Neural progenitor cell (in vitro differentiated cells): ENCODE measurements at places on chromosomes 1 and 21. TPM values are rescaled to one million over a fixed set of nuclear protein-coding genes. Genes with fewer than 3 reads are reported as not detected.
A peak's percentile ranks its signal among the peaks of the same experiment; 100 is the strongest.

LCE1B gene
- total RNA-seq = not detected in 2 replicates

TNFRSF8 gene
- total RNA-seq = not detected in 2 replicates

ECE1 gene
- 12.5 and 15.2 TPM in 2 replicates for total RNA-seq

INSRR gene
- not detected in 2 replicates for total RNA-seq

- no peak for DNase-seq
Measured at GRCh38 chr1:168430321-168430720, 113.5 kb downstream of the XCL2 start.

DNA sequence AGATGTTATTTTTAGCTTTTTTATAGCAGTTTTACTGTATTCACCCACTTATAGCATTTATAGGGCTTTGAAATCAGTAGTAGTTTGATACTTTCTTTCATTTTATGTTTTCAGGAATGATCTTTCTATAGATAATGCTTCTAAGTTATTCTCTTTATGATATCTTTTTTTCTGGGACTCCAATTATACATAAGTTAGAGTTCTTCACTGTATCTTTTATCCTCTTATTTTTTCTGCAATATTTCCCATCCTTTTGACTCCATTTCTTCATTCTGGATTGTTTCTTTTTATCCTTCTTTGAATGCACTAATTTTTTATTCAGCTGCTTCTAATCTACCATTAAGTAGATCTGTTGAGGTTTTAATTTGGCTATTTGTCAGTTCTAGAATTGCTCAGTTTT, 73.1 kb downstream of the FMN2 start:
- DNase-seq = no peak

- no peak for DNase-seq
Measured at GRCh38 chr1:33032126-33032869, 4.4 kb downstream of the AK2 start.

- no peak for DNase-seq
Measured at GRCh38 chr1:51920130-51920529, 41.6 kb upstream of the NRDC start.

- DNase-seq = no peak
Measured at GRCh38 chr1:56297208-56297607, 282.2 kb downstream of the PLPP3 start.

GRCh38 chr1:241947354-241947753, 10.2 kb upstream of the BECN2 start:
- DNase-seq = no peak

GRCh38 chr21:35321322-35322200, 272.5 kb upstream of the RUNX1 start:
- DNase-seq = no peak

DNA sequence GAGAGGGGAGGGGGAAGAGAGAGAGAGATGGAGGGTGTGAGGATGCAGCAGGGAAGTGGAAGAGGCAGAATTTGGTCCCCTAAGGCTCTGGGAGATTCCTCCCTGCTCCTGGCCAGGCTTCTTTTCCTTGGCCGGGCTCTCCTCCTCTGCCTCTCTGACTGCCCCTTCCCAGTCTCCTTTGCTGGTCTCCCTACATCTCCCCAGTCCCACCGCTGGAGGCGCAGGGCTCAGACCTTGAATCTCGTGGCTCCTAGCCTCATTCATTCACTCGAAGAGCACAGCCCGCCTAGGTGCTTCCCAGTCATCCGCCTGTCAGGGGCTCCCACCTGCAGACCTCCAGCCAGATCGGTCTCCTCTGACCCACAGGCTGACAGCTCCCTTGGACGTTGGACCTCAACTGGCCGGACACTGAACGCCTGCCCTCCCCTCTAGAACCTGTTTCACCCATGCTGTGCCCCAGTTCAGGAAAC, 76.5 kb downstream of the VWA5B1 start:
- peak; percentile 84 for DNase-seq

DNA sequence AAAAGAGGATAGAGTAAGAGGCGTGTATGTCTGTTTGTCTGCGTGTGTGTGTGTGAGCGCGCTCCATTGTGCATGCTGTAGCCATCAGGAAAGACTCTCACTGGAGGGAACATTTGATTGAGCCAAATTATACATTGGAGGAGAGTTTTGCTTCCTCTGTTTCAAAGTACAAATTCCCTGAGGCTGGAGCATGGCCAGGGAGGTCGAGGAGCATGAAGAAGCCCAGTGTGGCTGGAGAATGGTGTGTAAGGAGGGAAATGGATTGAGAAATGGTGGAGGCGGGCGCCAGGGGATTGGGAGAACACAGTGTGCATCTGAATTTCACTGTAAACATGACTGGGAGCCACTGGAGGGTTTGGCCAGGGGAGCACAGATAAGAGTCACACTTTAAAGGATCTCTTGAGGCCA, 22.1 kb upstream of the EFNA1 start:
- no peak for DNase-seq

DNA sequence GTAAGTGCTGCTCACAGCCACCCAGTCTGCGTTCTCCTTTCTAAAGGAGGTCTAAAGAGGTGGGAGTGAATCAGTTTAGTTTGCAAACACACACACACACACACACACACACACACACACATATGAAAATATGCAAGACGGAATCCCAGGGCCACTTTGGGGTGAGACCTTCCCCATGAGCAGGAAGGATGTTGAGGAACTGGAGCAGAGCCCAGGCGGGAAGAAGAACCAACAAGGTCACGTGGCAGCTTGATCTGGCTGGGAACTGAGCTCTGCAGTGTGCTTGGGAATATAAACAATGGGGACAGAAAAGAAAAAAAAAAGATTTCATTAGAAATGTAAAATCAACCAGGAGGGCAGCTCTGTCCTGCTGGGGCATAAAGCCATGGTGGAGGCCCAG, 32.6 kb downstream of the OR2G3 start:
- DNase-seq = no peak

- no peak for DNase-seq
Measured at GRCh38 chr1:57089855-57090254, 124.0 kb upstream of the C8B start.

DNA sequence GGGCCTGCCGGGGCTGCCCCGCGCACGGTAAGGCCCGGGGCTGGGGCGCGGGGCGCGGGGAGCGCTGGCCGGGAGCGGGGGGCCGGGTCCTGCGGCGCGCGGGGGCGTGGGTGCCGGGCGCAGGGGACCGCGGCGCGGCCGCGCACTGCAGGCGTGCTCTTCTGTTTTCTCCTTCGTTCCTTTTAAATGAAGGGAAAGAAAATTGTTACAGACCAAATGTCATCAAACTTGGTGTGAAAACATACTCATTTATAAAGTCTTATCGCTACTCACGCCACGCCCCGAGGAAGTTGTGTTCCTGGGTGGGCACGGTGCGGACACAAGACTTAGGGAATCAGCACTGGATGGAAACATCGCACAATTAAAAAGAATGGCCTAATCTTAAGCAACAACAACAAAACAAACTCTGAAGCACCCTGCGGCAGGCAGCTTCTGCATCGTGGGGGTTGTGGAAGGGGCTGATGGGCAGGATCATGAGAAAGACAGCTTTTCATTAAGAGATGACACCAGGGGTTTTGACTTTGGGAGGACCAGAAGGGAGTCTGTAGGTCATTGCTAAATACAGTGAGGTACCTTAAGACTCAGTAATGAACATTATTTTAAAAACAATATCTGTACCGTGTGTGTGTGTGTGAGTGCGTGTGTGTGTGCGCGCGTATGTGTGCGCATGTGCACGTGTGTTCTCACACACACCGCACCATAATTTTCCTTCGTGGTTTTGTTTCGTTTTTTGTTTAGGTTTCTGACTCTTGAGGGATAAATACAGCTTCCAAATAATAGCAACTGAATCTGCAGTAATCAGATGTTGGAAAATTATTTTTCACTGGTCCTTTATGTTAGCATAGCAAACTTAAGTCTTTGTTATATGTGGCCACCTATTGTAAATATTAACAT, 548 bp downstream of the B3GALT5 start:
- DNase-seq = peak; percentile 39

DNA sequence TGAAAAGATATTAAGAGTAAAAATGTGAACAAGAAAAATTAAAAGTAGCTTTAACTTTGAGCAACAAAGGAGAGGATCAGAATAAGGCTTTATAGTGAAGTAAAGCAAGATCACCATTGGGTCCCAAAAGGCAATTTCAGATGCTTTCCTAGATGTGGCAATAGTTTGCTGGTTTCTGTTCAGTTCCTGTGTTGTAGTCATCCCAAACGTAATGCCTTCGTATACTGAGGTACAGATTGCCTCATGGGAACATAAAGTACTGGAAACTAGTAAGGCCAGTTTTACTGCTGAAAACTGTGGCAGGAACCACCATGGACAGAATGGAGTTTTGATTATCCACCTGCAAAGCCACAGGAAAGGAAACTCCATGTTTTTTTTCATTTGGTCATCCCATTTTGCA, 283.5 kb upstream of the SGIP1 start:
- DNase-seq = no peak
